ENCODE measurements at places on chromosomes 2 and 18.

GRCh38 chr2:118502106-118502505 lies 345.3 kb downstream of the EN1 start:
- no peaks in the 10 kb centered on the region for H3K27me3 ChIP-seq
- H3K4me1 ChIP-seq = no peaks in the 10 kb centered on the region
- no peaks in the 10 kb centered on the region for H3K36me3 ChIP-seq

DNA sequence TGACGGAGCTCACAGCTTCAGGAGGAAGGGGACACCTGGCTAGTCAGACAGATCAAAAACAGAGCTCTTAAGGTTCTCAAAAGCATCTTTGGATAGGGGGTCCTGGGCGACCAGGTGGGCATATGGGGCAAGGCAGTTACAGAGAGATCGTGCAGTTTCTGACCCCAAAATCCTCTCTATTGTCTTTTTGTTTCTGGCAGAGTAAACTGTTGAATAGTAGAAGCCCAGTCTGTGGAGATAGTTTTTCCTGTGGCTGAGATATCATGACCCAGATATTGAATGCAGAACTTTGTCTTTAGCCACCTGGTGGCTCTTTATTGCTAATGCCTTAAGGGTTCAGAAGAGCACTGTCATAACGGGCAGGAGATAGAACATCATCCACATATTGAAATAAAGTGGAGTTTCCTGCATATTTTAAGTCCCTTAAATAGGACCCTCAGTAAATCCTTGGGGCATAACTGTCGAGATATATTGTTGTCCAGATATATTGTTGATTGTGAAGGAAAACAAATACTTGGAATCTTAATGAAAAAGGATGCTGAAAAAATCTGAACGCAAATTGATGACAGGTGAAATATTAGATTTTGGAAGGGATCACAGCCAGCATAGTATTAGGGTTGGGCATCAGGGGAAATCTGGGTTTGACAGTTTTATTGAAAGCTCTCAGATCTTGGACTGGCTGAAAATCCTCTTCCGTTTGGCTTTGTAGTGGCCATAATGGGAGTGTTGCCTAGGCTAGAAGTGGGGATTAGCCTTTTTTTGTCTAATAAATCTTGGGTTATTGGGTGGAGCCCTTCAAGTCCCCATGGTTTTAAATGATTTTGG lies 14.1 kb upstream of the ZDBF2 start:
- no peaks in the 10 kb centered on the region for H3K36me3 ChIP-seq
- no peaks in the 10 kb centered on the region for H3K4me1 ChIP-seq
- H3K27me3 ChIP-seq = no peaks in the 10 kb centered on the region
- H3K27ac ChIP-seq = no peak overlapping the region
- no peak for DNase-seq

- H3K4me1 ChIP-seq = no peaks in the 10 kb centered on the region
- no peaks in the 10 kb centered on the region for H3K27me3 ChIP-seq
- H3K36me3 ChIP-seq = no peaks in the 10 kb centered on the region
- no peak overlapping the region for H3K4me3 ChIP-seq
- no peak overlapping the region for H3K27ac ChIP-seq
- DNase-seq = no peak
Observed at GRCh38 chr2:231250698-231251097, 52.3 kb downstream of the ARMC9 start.

DNA sequence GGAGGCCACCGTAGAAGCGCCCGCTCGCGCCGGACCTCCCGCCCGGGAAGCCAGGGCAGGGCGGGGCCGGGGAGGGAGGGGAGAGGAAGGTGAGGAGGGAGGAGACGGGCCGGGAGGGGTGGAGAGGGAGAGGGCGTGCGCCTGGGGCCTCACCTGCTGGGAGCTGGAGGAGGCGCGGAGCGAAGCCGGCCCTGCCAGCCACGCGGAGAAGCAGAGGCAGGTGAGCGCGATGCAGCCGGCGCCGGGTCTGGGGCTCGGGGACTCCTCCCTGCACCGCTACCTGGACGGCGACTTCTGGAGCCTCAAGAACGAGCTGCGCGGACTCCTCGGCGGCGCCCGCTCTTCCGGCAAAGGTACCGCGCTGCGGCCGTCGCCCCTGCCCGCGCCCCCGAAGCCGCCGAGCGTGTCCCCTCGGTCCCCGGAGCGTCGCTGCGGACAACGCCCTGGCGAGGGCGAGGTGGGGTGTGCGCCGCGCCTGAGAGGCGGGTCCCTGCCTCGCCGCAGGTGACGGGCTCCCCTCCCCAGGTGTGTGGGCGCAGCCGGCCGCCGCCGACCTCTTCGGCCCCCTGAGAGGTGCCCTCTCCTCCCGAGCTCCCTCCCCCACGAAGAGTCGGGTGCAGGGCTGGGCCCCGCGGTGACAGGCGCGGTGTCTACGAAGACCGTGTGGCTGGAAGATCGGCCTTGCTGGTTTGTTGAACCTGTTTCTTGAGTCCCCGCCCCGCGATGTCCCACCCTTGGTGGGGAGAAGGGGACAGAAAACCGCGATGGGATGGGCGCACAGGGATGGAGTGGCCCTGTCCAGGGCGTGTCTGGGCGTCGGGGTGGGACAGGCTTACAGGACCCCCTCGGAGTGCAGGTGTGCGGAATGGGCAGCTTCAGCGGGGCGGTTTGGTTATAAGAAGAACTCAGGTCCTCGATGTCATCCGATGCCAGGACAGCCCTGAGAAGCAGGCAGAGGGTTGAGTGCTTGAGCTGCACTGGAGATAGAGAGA lies at the start of gene ACOXL:
Gene ACOXL (plus strand): TSS at position 152 of the 992 bp plus-strand sequence. CDS start 35,817 bp downstream, outside the sequence.
- no peaks in the 10 kb centered on the region for H3K36me3 ChIP-seq
- H3K4me3 ChIP-seq = no peak within 1 kb of the TSS
- H3K27me3 ChIP-seq = peaks cover 71% of the 10 kb centered on the region
- no peak for DNase-seq
- peaks cover 10% of the 10 kb centered on the region for H3K4me1 ChIP-seq
- H3K27ac ChIP-seq = no peak within 1 kb of the TSS

DNA sequence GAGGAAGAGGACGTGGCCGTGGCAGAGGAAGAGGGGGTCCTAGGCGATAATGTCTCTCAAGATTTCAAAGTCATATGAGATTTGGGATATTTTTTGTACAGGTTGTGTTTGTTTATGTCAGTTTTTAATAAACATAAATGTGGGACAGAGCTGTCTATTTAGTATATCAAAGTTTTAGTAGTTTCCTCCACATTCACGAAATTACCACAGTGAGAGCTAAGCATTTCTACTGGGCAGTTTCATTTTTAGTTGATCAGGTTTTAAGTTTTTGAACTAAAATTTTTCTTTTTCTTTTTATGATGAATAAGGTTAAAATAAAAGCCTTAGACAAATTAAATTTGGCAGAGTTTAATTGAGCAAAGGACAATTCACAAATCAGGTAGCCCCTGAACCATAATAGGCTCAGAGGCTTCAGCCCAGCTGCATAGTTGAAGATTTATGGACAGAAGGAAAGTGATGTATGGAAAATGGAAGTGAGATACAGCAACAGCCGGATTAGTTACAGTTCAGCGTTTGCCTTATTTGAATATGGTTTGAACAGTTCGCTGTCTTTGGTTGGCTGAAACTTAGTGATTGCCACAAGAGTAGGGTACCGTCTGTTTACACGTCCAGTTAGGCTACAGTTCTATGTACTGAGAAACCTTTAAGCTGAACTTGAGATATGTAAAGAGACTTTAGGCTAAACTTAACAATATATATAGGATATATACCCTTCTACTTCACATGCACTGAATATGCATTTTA lies 17.1 kb downstream of the SNRPD1 start:
- H3K4me3 ChIP-seq = no peak overlapping the region
- H3K27me3 ChIP-seq = no peaks in the 10 kb centered on the region
- H3K4me1 ChIP-seq = no peaks in the 10 kb centered on the region
- H3K36me3 ChIP-seq = peaks cover 83% of the 10 kb centered on the region

GRCh38 chr2:32952761-32953476 lies 6.2 kb downstream of the LTBP1 start:
- H3K27me3 ChIP-seq = no peaks in the 10 kb centered on the region
- no peak overlapping the region for H3K4me3 ChIP-seq
- no peaks in the 10 kb centered on the region for H3K36me3 ChIP-seq
- no peaks in the 10 kb centered on the region for H3K4me1 ChIP-seq

GRCh38 chr18:9335697-9336045 lies 1.1 kb downstream of the TWSG1 start:
- peaks cover 13% of the 10 kb centered on the region for H3K4me1 ChIP-seq
- H3K4me3 ChIP-seq = peak overlapping the region; percentile 75
- no peak for DNase-seq
- peaks cover 29% of the 10 kb centered on the region for H3K36me3 ChIP-seq
- no peaks in the 10 kb centered on the region for H3K27me3 ChIP-seq
- H3K27ac ChIP-seq = peak overlapping the region; percentile 92

- no peak for DNase-seq
- H3K4me1 ChIP-seq = no peaks in the 10 kb centered on the region
- no peaks in the 10 kb centered on the region for H3K27me3 ChIP-seq
- no peak overlapping the region for H3K4me3 ChIP-seq
- no peaks in the 10 kb centered on the region for H3K36me3 ChIP-seq
- no peak overlapping the region for H3K27ac ChIP-seq
Observed at GRCh38 chr2:132542953-132543569, 126.5 kb downstream of the GPR39 start.
